Activated effector memory CD4-positive, alpha-beta T cell treated with Interleukin-2 at 50 U/mL for 16 hours (primary cell): ENCODE measurements at places on chromosomes 12 and 14.

GRCh38 chr14:99377951-99378350 is 102.7 kb downstream of the SETD3 start:
- DNase-seq, result no peak

DNA sequence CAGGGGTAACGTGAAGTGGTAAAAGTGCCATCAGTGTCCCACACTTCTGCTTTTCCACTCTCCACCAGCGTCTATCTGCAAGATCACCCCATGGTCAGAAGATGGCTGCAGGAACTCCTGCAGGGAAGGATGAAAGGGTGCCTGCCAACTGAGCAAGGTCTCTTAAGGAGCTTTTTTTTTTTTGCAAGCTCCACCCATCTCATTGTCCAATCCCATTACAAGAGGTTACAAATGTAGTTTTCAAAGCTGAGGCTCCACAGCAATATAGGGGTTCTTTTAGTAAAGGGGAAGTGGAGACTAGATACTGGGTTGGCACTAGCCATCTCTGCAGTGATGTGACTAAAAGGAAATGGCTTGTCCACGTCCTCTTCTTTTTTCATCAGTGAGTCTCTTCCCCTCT is 5.9 kb upstream of the BHLHE41 start:
- DNase-seq, result no peak

DNA sequence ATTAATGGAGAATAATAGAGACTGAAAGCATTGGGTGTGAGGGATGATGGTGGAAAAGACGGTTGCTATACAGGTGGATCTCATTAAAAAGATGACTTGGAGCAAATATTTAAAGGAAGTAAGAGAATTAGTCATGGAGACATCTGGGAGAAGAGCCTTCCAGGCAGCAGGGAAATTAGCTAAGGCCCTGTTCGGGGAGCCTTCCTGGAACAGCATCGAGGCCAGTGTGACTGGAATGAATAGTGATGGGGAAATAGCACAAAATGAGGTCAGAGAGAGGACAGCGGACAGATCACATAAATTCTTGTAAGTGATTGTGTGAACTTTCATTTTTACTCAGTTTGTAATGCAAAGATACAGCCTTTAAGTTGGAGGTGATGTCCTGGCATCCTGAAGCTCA is 842.3 kb downstream of the SLC6A15 start:
- DNase-seq, result no peak

DNA sequence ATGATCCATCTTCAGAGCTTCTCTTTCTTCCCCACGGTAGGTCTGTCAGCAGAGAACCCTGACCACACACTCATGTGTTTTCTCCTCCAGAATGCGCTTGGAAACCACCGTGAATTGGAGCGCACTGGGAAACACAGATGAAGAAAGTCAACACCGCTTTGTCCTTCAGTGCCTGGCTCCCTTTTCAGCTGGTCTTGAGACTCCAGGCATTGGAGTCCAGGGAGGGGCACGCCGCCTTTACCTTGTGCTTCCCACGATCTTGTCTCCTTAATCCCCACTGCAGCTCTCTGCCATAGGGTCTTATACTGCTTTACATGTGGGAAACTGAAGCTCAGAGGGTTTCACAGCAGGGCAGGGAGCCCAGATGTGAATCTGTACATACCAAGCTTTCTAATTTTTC is 1.1 kb downstream of the FAM90A1 start:
- DNase-seq, result no peak

GRCh38 chr14:63288853-63289252 is 29.9 kb downstream of the GPHB5 start:
- DNase-seq, result no peak

GRCh38 chr14:96821501-96821900 is 24.3 kb downstream of the VRK1 start:
- DNase-seq, result no peak
